ENCODE measurements at places on chromosomes 12 and 14. TPM values are rescaled to one million over a fixed set of nuclear protein-coding genes. Genes with fewer than 3 reads are reported as not detected.

DNA sequence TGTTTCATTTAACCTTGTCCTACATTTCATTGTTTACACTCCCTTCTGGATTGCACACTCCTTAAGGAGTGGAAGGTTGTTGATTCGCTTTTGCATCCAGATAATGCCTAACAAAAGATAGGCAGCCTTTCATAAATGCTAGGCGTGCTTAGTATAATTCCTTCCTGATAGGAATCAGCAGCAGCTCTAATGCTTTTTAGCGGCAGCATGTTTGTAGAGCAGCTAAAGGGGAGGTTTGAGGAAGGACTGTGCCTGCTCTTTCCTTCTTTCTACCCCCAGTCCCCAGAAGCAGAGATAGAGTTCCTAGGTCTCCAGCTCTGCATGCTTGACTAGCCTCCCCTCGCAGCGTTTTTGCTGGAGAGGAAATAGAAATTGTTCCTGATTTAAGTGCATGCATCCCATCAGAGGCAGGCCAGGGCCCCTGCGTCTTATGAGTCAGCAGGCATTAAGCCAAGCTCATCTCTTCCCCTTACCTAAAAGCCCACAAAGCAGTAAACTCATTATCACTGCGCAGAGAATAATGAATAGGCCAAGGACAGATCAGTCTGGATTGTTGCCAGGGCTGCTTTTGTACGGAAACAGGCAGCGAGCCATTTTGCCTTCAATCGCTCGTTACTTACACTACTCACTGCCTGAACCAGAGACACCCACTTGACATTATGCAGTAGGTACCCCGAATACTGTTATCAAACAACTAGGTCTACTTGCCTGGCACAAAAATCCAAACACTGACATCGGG is 14.0 kb upstream of the TBPL2 start:
- H3K27me3 ChIP-seq, result no peaks in the 10 kb centered on the region
- no peak overlapping the region for H3K27ac ChIP-seq
- DNase-seq, result no peak

DNA sequence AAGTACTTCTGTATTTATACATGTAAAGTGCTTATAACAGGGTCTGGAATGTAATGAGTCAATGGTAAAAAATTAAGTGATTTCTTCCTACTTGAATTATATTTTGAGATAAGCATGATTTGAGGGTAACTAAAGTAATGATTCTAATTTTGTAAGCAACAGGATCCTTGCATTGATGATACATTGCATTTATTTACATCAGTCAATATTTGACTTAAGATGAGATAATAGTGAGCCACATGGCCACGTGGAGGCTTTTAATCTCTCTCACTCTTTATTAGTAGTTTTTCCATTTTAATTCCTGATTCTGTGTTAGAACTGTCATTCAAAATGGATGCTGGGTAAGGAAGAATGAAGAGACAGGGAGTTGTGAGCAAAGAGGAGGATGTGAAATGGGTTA is 298.1 kb upstream of the PRICKLE1 start:
- H3K27ac ChIP-seq, result no peak overlapping the region
- no peaks in the 10 kb centered on the region for H3K4me1 ChIP-seq
- no peaks in the 10 kb centered on the region for H3K27me3 ChIP-seq

Gene TRMT5
- 2.9 TPM for total RNA-seq

GRCh38 chr12:133037207-133038005 is at the start of gene ZNF84:
Gene ZNF84, plus strand, starts transcription at chr12:133037509. Its CDS starts 3,959 bp downstream, at chr12:133041468.
- no peaks in the 10 kb centered on the region for H3K27me3 ChIP-seq
- peaks cover 3% of the 10 kb centered on the region for H3K36me3 ChIP-seq
- peak within 1 kb of the TSS; percentile 86 for H3K27ac ChIP-seq
- H3K4me3 ChIP-seq, result peak within 1 kb of the TSS; percentile 79

GRCh38 chr12:98372340-98373024 is 142.9 kb upstream of the TMPO start:
- no peak overlapping the region for H3K27ac ChIP-seq
- H3K4me1 ChIP-seq, result no peaks in the 10 kb centered on the region
- DNase-seq, result no peak
- H3K27me3 ChIP-seq, result no peaks in the 10 kb centered on the region

- peaks cover 11% of the 10 kb centered on the region for H3K4me1 ChIP-seq
- no peak overlapping the region for H3K27ac ChIP-seq
- H3K36me3 ChIP-seq, result peaks cover 13% of the 10 kb centered on the region
- H3K27me3 ChIP-seq, result no peaks in the 10 kb centered on the region
- no peak overlapping the region for H3K4me3 ChIP-seq
These were observed 8.9 kb downstream of the RSRC2 start for GRCh38 chr12:122517877-122518276.
